ENCODE measurements at places on chromosomes 7 and 10. TPM values are rescaled to one million over a fixed set of nuclear protein-coding genes. Genes with fewer than 3 reads are reported as not detected.

GRCh38 chr7:103432712-103433111 lies 13.3 kb downstream of the SLC26A5 start:
- H3K4me1 ChIP-seq, result no peaks in the 10 kb centered on the region
- no peaks in the 10 kb centered on the region for H3K36me3 ChIP-seq
- no peaks in the 10 kb centered on the region for H3K27me3 ChIP-seq
- H3K27ac ChIP-seq, result no peak overlapping the region
- no peak overlapping the region for H3K4me3 ChIP-seq

GRCh38 chr10:96910488-96911395 lies 78.6 kb downstream of the LCOR start:
- no peak for DNase-seq
- no peaks in the 10 kb centered on the region for H3K4me1 ChIP-seq
- H3K4me3 ChIP-seq, result no peak overlapping the region
- no peak overlapping the region for H3K27ac ChIP-seq
- peaks cover 41% of the 10 kb centered on the region for H3K36me3 ChIP-seq

DNA sequence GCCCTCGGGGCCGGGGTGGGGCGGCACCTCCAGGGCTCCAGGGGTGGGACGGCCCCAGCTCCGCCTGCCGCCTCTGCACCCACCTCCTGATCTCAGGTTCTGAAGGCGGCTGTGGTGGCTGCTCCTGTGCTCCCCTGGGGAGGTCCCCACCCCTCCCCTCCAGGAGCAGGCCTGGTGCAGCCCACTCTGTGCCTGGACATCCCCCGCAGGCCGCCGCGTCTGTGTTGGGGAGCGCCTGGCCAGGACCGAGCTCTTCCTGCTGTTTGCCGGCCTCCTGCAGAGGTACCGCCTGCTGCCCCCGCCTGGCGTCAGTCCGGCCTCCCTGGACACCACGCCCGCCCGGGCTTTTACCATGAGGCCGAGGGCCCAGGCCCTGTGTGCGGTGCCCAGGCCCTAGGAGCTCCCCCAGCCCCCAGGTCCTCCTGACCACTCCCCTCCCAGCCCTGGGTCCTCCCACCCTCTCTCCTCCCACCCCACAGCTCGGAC lies 5.5 kb downstream of the CYP2W1 start:
- no peaks in the 10 kb centered on the region for H3K36me3 ChIP-seq
- H3K27me3 ChIP-seq, result no peaks in the 10 kb centered on the region
- H3K4me1 ChIP-seq, result no peaks in the 10 kb centered on the region
- H3K27ac ChIP-seq, result no peak overlapping the region
- no peak overlapping the region for H3K4me3 ChIP-seq
- DNase-seq, result no peak

DNA sequence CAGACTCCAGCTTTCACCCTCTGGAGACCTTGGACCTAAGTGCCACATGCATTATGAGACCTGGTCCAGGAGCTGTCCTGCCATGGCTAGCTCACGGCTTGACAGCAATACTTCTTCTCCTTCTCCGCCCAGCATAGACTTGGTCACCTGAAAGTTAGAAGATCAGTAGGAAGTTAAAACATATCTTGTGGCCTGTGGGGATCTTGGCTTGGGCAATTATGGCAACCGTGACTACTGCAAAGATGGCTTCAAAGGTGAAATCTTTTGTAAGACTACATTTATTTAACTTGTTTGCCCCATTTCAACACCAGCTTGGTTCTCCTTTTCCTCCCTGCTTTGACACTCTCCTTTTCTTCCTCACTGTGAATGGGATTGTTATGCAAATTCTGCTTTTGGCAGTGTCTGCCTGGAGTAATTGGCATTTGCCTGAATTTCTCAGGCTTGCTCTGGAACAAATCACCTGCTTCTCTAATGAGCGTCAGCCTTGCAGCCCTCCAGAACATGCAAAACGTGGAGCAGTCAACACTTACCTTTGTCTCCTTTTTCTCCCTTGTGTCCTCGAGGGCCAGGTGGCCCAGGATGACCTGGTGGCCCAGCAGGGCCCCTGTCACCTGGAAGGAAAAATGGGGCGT lies 53.4 kb downstream of the COL17A1 start:
- no peak overlapping the region for H3K4me3 ChIP-seq
- peaks cover 8% of the 10 kb centered on the region for H3K36me3 ChIP-seq
- no peaks in the 10 kb centered on the region for H3K27me3 ChIP-seq
- peak; percentile 52 for DNase-seq
- H3K27ac ChIP-seq, result no peak overlapping the region

DNA sequence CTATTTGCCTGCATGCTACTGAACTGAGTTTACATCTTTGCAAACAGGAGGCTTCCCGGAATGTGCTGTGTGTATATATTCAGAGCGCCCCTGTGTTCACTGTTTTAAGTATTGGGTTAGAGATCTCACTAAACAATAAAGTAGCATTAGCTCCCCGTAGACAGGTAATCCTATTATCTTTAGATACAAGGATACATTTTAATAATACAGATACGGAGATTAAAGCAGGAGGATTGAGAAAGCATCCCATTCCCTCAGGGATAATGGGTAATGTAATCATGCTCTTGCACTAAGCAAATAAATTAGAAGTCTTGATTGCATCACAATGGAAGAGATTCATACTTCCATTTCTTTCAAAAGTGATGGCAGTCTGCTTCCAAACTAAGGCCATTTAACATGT lies 809.0 kb downstream of the NRG3 start:
- no peak for DNase-seq
- no peak overlapping the region for H3K4me3 ChIP-seq
- no peak overlapping the region for H3K27ac ChIP-seq
- no peaks in the 10 kb centered on the region for H3K36me3 ChIP-seq

- no peak overlapping the region for H3K27ac ChIP-seq
- peaks cover 6% of the 10 kb centered on the region for H3K27me3 ChIP-seq
- H3K36me3 ChIP-seq, result no peaks in the 10 kb centered on the region
- H3K4me3 ChIP-seq, result peak overlapping the region; percentile 54
These were observed 4.9 kb downstream of the FAM53B start for GRCh38 chr10:124739119-124739921.

DNA sequence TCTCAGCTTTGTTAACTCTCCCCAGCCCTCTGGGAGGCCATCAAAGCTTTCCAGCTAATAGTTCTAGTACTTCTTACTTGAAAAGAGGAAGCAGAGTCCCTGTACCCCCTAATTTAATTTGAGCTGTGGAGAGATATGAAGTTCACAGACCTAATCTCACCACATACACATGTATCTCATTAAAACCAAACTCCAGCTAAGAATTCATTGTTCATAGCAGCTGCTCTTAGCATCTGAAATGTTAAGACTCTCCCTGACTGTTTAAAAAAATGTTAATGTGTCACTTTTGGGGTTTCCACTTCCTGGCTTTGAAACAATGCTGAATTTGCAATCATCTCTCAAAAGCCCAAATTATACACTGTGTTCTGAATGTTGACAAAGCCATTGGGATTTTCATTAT lies 16.2 kb upstream of the MRC1 start:
- H3K4me3 ChIP-seq, result no peak overlapping the region
- no peak overlapping the region for H3K27ac ChIP-seq
- peaks cover 4% of the 10 kb centered on the region for H3K36me3 ChIP-seq
- DNase-seq, result no peak

DNA sequence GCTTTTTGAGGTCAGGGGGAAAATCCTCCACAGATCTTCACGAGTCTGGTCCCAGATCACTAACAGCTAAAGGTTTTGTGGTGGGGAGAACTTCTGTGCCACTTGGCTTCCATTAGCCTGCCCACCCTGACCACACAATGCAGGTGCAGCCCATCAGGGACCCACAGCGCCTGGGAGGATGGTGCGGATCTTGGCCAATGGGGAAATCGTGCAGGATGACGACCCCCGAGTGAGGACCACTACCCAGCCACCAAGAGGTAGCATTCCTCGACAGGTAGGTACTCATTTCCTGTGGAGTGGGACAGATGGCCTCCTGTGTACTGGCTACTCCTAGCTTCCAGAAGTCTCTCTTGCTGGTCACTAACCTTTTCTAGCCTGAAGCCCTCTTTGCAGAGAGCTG lies 1.5 kb downstream of the FAM241B start:
- DNase-seq, result peak; percentile 20
- H3K36me3 ChIP-seq, result peaks cover 16% of the 10 kb centered on the region
- H3K27ac ChIP-seq, result no peak overlapping the region
- H3K27me3 ChIP-seq, result no peaks in the 10 kb centered on the region

- no peak overlapping the region for H3K4me3 ChIP-seq
- H3K27ac ChIP-seq, result no peak overlapping the region
These were observed 17.0 kb downstream of the GIMAP7 start for GRCh38 chr7:150531704-150532103.

DNA sequence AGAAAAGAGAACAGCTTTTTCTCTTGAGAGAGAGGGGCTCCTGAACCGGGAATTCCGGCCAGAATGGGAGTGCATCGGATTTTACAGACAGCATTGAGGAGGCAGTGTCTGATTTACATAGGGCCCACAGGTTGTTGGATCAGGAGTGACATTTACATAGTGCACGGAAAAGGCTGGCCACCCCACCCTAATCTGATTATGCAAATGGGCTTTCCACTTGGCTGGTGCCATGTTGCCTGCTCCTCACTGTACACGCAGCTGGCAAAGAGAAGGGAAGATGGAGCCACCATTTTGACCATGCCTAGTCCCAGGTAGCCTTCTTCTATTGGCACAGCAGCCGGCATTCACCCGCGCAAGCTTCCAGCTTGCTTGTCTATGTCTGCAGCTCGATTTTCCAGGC lies 77.5 kb upstream of the FAM171A1 start:
- no peak overlapping the region for H3K27ac ChIP-seq
- no peaks in the 10 kb centered on the region for H3K4me1 ChIP-seq
- H3K36me3 ChIP-seq, result no peaks in the 10 kb centered on the region

- H3K4me3 ChIP-seq, result no peak overlapping the region
- H3K4me1 ChIP-seq, result peaks cover 6% of the 10 kb centered on the region
- no peak overlapping the region for H3K27ac ChIP-seq
- no peaks in the 10 kb centered on the region for H3K36me3 ChIP-seq
- DNase-seq, result no peak
- H3K27me3 ChIP-seq, result no peaks in the 10 kb centered on the region
These were observed 35.4 kb upstream of the COL13A1 start for GRCh38 chr10:69766161-69766910.

DNA sequence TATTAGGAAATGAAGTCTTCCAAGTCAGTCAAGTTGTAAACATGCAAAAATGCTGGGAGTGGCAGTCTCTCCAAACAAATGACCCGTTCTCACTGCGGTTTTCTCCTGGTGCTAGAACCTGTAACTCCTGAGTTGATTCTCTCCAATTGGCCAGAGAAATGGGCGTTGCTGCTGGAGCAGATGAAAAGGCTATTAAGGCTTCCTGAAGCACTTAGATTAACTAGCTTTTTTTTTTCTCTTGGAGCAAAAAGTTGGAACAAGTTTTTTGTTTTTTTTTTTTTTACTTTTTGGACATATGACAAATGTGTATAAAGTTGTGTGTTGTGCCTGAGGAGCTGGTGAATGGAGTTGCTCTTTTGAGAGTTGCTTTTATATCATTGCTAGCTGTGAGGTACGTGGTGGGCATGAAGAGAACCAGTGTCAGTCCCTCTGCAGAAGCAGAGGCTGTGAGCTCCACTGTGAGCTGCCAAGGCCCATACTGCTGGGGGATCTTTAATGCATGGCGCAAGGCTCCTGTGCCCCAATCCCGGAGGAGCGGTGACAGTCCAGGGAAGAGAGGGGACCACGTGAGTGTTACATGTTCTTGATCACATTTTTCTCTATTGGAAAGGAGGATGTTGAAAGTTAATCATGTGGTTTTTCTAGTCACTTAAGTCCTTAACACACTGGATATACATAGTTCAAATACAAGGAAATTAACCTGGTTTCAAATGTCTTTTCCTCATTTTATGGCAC lies 393.6 kb upstream of the GALNT17 start:
- no peak overlapping the region for H3K4me3 ChIP-seq
- no peak overlapping the region for H3K27ac ChIP-seq
- no peak for DNase-seq

- H3K27me3 ChIP-seq, result peaks cover 2% of the 10 kb centered on the region
- H3K27ac ChIP-seq, result no peak overlapping the region
- no peak for DNase-seq
- no peaks in the 10 kb centered on the region for H3K36me3 ChIP-seq
These were observed 60.6 kb downstream of the INSIG1 start for GRCh38 chr7:155358066-155358947.

DNA sequence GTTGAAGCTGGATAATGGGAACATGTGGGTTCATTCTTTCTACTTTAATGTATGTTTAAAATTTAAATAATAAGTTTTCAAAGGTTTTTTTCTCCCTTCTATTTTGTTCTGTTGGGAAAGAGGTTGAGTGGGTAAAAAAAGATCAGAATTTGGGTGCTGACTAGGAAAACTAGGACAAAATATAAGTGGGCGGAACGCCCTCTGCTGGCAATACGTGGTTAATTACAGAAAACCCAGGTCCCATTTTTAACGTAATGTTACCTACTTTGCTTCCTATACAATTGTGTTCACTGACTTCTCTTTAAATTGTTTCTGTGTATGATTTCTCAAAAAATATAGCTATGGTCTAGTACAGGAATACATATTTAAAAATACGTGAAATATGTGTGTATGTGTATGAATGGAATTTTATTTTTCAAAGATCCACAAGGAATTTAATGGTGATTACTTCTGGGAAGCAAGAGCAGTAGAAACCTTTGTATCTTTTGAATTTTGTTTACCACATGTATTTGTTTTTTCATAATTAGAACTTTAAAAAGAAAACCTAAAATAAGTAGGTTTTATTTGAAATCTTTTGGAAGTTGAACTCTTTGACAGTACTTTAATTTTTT lies 8.7 kb downstream of the ECD start:
- no peaks in the 10 kb centered on the region for H3K27me3 ChIP-seq
- H3K4me3 ChIP-seq, result no peak overlapping the region
- H3K27ac ChIP-seq, result no peak overlapping the region
- DNase-seq, result peak; percentile 30
- H3K36me3 ChIP-seq, result peaks cover 37% of the 10 kb centered on the region

DNA sequence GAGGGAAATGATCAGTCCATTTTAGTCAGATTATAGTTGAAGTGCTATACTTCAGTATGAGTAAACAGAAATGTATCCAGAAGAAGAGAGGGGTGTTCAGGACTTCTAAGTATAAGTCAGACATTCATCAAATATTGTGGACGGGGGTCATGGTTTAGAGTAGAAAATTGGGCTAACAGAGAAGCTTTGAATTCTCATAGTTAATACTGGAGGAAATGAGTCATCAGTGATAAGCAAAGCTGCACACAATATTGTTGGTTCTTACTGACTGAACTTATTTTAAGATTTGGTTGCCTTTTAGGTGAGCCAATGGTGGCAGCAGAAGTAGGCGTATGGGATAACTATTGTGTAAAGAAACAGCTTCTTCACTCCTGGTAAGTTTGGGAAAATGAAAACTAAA lies 1.7 kb upstream of the SUMF2 start:
- no peak overlapping the region for H3K27ac ChIP-seq
- no peaks in the 10 kb centered on the region for H3K27me3 ChIP-seq
- H3K36me3 ChIP-seq, result peaks cover 48% of the 10 kb centered on the region
- no peak for DNase-seq
- no peaks in the 10 kb centered on the region for H3K4me1 ChIP-seq

GRCh38 chr10:101848408-101848807 lies 4.8 kb upstream of the KCNIP2 start:
- no peak for DNase-seq
- H3K4me1 ChIP-seq, result peaks cover 3% of the 10 kb centered on the region
- H3K27me3 ChIP-seq, result no peaks in the 10 kb centered on the region

GRCh38 chr10:50310560-50311174 lies 59.4 kb upstream of the ASAH2 start:
- H3K36me3 ChIP-seq, result peaks cover 2% of the 10 kb centered on the region
- H3K27ac ChIP-seq, result no peak overlapping the region
- no peaks in the 10 kb centered on the region for H3K4me1 ChIP-seq
- DNase-seq, result peak; percentile 74
- no peak overlapping the region for H3K4me3 ChIP-seq
- H3K27me3 ChIP-seq, result no peaks in the 10 kb centered on the region

Gene C10orf67
- not detected for total RNA-seq

Gene ADAP1
- 6.2 TPM for total RNA-seq

Gene SLC13A1
- total RNA-seq, result not detected

Gene NUTM2E
- not detected for total RNA-seq

Gene TAS2R3
- total RNA-seq, result 0.88 TPM

Gene SLC26A4
- total RNA-seq, result not detected

Gene MYH16
- not detected for total RNA-seq

Gene WDFY4
- total RNA-seq, result not detected

Gene UNCX
- total RNA-seq, result not detected

Data from H9 (cell line).